Tibial nerve (tissue), 4 donors: ENCODE measurements at places on chromosomes 11 and 22.

DNA sequence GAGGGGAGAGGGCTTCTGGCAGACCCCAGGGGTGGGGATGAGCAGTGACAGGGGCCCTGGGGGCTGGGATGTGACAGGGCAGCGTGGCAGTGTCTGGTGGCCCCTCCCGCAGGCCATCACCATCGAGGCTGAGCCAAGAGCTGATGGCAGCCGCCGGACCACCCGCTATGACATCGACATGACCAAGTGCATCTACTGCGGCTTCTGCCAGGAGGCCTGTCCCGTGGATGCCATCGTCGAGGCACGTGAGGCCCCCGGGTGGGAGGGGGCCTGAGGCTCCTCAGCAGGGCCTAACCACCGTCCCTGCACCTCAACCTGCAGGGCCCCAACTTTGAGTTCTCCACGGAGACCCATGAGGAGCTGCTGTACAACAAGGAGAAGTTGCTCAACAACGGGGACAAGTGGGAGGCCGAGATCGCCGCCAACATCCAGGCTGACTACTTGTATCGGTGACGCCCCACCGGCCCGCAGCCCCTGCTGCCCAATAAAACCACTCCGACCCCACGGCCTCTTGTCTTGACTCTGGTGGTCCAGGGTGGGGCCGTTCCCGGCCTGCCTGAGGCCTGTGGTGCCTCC, 2.6 kb upstream of the TCIRG1 start:
- H3K36me3 ChIP-seq: no peaks in the 10 kb centered on the region
- peaks cover 43% of the 10 kb centered on the region for H3K4me1 ChIP-seq
- no peak overlapping the region for H3K4me3 ChIP-seq
- H3K27me3 ChIP-seq: no peaks in the 10 kb centered on the region

GRCh38 chr11:35182317-35182939, 43.5 kb downstream of the CD44 start:
- H3K27me3 ChIP-seq: no peaks in the 10 kb centered on the region
- DNase-seq: no peak
- H3K4me1 ChIP-seq: peaks cover 4% of the 10 kb centered on the region
- H3K4me3 ChIP-seq: no peak overlapping the region

GRCh38 chr11:36023922-36024321, 80.1 kb downstream of the LDLRAD3 start:
- H3K4me3 ChIP-seq: no peak overlapping the region
- H3K27me3 ChIP-seq: no peaks in the 10 kb centered on the region
- no peaks in the 10 kb centered on the region for H3K4me1 ChIP-seq
- H3K27ac ChIP-seq: no peak overlapping the region
- H3K36me3 ChIP-seq: no peaks in the 10 kb centered on the region

DNA sequence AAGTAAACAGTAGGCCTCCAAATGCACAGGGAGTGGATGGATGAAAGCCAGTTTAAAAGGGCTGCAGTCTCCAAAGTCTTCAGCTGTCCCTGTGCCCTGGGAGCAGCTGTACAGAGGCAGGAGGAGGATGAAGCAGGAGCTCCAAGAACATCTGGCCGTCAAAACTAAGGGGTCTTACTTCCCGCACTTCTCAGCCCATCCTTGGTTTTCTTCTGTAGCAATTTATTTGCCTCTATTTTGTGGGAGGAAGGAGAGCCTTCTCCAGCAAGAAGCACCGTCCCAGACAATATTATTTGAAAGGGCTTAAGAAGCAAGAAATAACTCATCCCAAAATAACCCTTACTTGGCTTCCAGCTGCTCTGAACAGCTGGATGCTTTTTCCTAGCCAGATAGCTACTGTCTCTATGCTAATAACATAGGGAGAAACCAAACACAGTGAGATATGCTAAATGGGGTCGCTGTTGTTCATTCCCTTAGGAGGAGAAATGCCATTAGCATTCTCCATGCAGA, 133.2 kb downstream of the SPATA19 start:
- H3K4me3 ChIP-seq: no peak overlapping the region
- H3K27ac ChIP-seq: no peak overlapping the region
- DNase-seq: no peak
- no peaks in the 10 kb centered on the region for H3K4me1 ChIP-seq
- H3K36me3 ChIP-seq: no peaks in the 10 kb centered on the region
- no peaks in the 10 kb centered on the region for H3K27me3 ChIP-seq

DNA sequence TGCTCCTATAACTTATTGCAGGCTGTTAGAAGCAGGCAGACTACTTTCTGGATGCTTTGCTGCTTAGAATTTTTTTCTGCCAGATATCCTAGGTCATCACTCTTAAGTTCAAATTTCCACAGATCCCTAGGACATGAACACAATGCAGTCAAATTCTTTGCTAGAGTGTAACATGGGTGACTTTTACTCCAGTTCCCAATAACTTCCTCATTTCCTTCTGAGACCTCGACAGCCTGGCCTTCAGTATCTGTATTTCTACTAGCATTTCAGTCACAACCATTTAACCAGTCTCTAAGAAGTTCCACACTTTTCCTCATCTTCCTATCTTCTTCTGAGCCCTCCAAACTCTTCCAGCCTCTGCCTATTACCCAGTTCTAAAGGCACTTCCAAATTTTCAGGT, 60.4 kb upstream of the ZBED5 start:
- H3K27ac ChIP-seq: no peak overlapping the region
- no peaks in the 10 kb centered on the region for H3K27me3 ChIP-seq
- no peaks in the 10 kb centered on the region for H3K36me3 ChIP-seq
- no peaks in the 10 kb centered on the region for H3K4me1 ChIP-seq
